H9 (cell line): ENCODE measurements at places on chromosomes 12 and 14. TPM values are rescaled to one million over a fixed set of nuclear protein-coding genes. Genes with fewer than 3 reads are reported as not detected.

DNA sequence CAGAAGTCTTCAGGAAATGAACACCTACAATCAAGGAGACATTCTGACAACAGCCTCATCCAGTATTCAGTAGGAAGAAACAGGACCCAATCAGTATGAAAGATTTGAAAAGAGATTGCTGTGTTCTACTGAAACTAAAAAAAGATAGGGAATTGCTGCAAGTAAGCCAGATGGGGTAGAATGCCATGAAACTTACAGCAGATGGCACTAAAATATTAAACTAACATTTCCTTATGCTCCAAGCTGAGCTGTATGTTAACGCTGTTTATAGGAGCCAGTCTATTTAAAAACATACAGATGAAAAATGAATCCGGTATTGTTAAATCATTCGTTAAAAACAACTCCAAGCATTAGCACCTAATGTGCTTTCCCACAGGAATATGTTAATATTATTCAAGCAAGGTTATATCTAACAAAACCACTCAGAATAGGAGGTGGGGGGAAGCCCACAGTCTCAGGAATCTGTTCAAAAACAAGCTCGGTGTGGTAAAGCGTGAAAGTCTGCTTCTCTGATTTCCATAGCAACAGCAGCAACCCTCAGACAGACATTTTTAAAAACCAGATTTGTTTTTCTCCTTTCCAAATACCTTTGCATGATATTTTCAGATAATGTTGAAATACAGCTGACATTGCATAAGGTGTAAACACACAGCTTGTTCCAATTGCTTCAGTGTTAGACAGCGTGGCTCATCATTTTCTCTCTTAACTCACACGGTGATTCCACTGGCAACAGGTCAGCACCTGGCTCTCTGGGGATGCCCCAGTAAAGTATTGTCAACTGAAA is 131.4 kb upstream of the CCDC175 start:
- no peaks in the 10 kb centered on the region for H3K36me3 ChIP-seq
- no peaks in the 10 kb centered on the region for H3K4me1 ChIP-seq
- no peak overlapping the region for H3K27ac ChIP-seq
- no peaks in the 10 kb centered on the region for H3K27me3 ChIP-seq
- no peak overlapping the region for H3K4me3 ChIP-seq

DNA sequence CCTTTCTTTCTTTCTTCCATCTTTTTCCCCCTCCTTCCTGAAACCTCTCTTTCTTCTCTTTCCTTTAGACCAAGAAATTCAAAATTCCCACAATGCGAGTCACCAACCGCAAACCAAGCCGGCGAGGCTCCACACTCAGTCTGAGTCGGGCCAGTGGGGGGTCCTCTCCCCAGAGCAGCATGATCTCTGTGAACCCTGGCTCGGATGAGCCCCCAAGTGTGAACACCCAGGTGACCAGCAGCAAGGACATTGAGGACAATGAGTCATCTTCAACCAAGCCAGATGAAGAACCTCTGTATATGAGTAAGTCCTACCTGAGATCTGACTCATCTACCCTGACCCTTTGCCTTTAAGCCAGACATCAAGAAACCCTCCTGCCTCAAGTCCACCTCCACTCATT is 88.6 kb upstream of the TMEM233 start:
- no peak for DNase-seq
- no peak overlapping the region for H3K27ac ChIP-seq
- H3K4me3 ChIP-seq, result no peak overlapping the region
- H3K27me3 ChIP-seq, result no peaks in the 10 kb centered on the region
- H3K36me3 ChIP-seq, result no peaks in the 10 kb centered on the region

GRCh38 chr14:87934185-87934584 is 58.8 kb downstream of the GALC start:
- no peaks in the 10 kb centered on the region for H3K27me3 ChIP-seq
- H3K4me1 ChIP-seq, result no peaks in the 10 kb centered on the region
- no peak for DNase-seq
- peaks cover 3% of the 10 kb centered on the region; the same call in 1 of the 2 replicates for H3K36me3 ChIP-seq
- no peak overlapping the region for H3K4me3 ChIP-seq

DNA sequence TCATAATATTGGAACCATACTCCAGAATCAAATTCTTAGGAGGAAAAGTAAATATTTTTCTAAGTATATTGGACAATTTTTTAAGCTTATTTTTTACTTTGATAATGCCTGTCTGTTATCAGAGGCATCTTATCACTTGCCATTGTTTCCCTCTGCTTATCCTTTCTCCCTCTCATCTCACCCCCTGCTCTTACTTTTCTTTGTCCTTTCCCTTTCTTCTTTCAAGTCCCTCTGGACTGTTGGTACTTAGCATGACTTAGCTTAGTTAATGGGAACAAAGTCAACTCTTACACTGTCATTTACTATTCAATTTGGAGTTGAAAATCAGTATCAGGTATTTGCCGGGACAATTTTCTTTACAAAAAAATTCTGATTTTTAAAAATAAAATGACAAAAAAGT is 45.2 kb downstream of the ABCD2 start:
- no peak for DNase-seq
- peaks cover 2% of the 10 kb centered on the region; the same call in 1 of the 2 replicates for H3K4me1 ChIP-seq
- H3K36me3 ChIP-seq, result peaks cover 9% of the 10 kb centered on the region; the same call in 2 of the 3 replicates

- no peak overlapping the region for H3K27ac ChIP-seq
- no peaks in the 10 kb centered on the region for H3K27me3 ChIP-seq
- peaks cover 5% of the 10 kb centered on the region for H3K36me3 ChIP-seq
- DNase-seq, result peak; percentile 75
- H3K4me1 ChIP-seq, result no peaks in the 10 kb centered on the region
Measured at GRCh38 chr14:95432144-95433093, 84.0 kb downstream of the SYNE3 start.

DNA sequence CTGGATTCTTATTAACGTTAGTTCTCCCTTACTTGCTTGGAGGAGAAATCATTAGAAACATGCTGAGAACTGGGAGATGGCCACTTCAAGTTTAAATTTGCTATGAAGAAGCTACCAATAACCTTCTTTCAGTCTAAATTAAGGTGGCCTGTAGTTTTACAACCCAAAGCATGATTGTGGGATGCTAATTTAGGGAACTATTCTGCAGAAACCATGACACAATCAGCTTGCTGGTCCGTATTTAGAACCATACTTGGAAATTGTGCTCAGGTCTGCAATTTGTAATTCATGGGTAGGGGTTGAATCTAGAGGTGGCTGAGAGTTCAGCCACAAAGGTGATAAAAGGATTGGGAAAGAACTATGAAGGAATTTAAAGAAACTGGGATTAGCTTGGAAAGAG is 405.7 kb downstream of the RAD51B start:
- H3K36me3 ChIP-seq, result no peaks in the 10 kb centered on the region; the same call in 1 of the 2 replicates
- peaks cover 2% of the 10 kb centered on the region for H3K4me1 ChIP-seq
- no peak overlapping the region for H3K27ac ChIP-seq
- no peak overlapping the region for H3K4me3 ChIP-seq

- no peak overlapping the region for H3K27ac ChIP-seq
- no peak for DNase-seq
- H3K27me3 ChIP-seq, result no peaks in the 10 kb centered on the region
- no peaks in the 10 kb centered on the region for H3K36me3 ChIP-seq
- H3K4me1 ChIP-seq, result no peaks in the 10 kb centered on the region
Measured at GRCh38 chr12:33825442-33825841, 196.9 kb upstream of the ALG10 start.

- H3K4me3 ChIP-seq, result no peak overlapping the region
- H3K36me3 ChIP-seq, result no peaks in the 10 kb centered on the region
- no peak for DNase-seq
- no peaks in the 10 kb centered on the region for H3K27me3 ChIP-seq
- H3K27ac ChIP-seq, result no peak overlapping the region
- H3K4me1 ChIP-seq, result no peaks in the 10 kb centered on the region
Measured at GRCh38 chr14:33218026-33218425, 279.3 kb downstream of the NPAS3 start.

DNA sequence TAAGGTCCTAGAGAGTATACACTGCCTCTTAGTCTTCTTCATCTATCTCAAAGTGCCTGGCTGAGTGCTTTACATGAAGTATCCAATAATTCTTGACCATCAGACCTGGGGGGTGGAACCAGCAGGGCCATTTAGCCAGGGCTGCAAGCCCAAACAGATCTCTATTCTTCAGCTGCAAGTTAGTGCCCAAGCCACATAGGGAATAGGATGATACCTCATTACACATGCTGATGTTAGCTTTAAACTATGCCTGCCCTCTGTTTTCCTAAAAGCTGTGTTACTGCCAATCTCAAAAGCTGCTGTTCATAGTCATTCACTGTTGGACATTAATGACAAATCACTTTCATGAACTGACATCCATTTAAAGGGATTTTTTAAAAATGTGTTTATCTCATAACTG is 16.7 kb upstream of the IFNG start:
- H3K36me3 ChIP-seq, result no peaks in the 10 kb centered on the region
- no peak overlapping the region for H3K27ac ChIP-seq
- no peak overlapping the region for H3K4me3 ChIP-seq
- no peak for DNase-seq

DNA sequence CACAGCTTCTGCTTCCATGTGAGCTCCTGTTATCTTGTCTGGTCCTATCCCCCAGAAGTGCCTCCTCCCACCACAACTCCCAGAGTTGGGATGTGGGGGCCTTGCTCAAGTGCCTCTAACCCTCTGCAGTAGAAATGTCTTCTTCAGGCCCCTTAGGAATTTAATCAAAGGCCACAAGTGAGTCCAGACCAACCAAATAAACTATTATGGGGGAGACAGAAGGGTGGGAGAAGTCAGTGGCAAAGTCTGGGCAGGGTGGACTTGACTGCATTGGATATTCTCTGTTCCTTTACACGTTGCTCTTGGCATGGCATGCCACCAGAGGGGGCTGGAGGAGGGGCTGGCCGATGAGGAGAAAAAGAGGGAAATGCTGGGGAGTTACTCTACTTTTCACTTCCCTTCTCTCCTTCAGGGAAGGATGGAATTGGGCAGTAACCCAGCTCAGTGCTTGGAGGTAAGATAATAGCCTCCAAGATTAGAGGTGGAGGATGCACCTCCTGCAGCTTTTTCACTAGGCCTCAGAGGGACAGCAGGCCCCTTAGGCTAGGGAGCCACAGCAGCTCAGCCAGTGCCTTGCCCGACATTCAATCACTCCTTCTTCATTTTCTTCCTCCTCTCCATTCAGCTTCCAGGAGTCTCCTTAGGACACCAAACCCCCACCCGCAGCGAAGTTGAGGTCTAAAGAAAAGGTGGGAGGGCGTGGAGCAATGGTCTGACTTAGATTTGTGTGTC is 1.2 kb upstream of the AP1G2 start:
- H3K4me3 ChIP-seq, result peak overlapping the region; percentile 95
- peaks cover 45% of the 10 kb centered on the region for H3K36me3 ChIP-seq
- H3K27me3 ChIP-seq, result no peaks in the 10 kb centered on the region
- H3K27ac ChIP-seq, result no peak overlapping the region
- H3K4me1 ChIP-seq, result peaks cover 9% of the 10 kb centered on the region

GRCh38 chr12:82329508-82329907 is 28.7 kb downstream of the CCDC59 start:
- H3K4me1 ChIP-seq, result peaks cover 4% of the 10 kb centered on the region; the same call in 1 of the 2 replicates
- H3K27ac ChIP-seq, result no peak overlapping the region
- H3K27me3 ChIP-seq, result no peaks in the 10 kb centered on the region
- DNase-seq, result no peak
- H3K36me3 ChIP-seq, result no peaks in the 10 kb centered on the region

DNA sequence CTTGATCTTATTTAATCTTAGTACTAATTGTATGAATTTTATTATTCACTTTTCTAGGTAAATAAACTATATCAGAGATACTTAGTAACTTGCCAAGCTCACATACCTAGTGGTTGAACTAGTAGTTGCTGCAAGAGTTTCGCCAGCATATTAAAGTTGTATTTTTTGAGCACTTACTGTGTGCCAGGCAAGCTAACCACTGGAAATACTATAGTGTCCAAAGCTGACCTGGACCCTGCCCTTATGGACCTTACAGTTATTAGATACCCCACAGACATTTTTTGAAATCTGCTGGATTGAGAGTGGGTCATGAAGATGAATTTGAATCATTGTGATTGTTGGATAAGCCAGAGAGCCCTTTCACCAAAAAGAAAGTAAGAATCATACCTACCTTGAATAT is 125.0 kb downstream of the RAD51B start:
- H3K27me3 ChIP-seq, result no peaks in the 10 kb centered on the region
- DNase-seq, result no peak
- H3K36me3 ChIP-seq, result no peaks in the 10 kb centered on the region
- no peak overlapping the region for H3K4me3 ChIP-seq

DNA sequence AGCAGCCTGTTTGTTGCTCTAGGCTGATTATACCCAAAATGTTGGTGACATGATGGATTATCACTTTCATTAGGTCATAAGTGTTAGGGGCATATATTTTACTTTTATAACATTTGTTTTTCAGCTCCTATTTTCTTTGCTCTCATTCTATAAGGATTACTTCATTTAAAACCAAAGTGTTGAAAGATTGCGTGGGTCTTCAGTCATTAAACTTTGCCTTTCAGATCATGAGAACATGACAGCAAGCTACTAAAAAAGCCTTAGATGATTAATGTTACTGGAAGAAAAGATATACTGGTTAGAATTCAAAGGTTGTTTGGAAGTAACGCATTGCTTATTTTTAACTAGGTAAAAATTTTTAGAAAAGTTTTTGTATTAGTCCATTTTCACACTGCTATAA is 156.8 kb downstream of the ERC1 start:
- no peaks in the 10 kb centered on the region for H3K27me3 ChIP-seq
- DNase-seq, result no peak
- H3K4me1 ChIP-seq, result no peaks in the 10 kb centered on the region
- H3K36me3 ChIP-seq, result peaks cover 7% of the 10 kb centered on the region; the same call in 1 of the 2 replicates

- no peak for DNase-seq
- H3K27ac ChIP-seq, result no peak overlapping the region
- H3K4me3 ChIP-seq, result no peak overlapping the region
- H3K27me3 ChIP-seq, result no peaks in the 10 kb centered on the region
Measured at GRCh38 chr12:88802096-88802706, 221.9 kb upstream of the KITLG start.

- H3K4me1 ChIP-seq, result no peaks in the 10 kb centered on the region; the same call in 1 of the 2 replicates
- H3K4me3 ChIP-seq, result no peak overlapping the region
- no peaks in the 10 kb centered on the region for H3K27me3 ChIP-seq
- H3K27ac ChIP-seq, result no peak overlapping the region
- H3K36me3 ChIP-seq, result no peaks in the 10 kb centered on the region
Measured at GRCh38 chr12:92987362-92987761, 58.3 kb upstream of the EEA1 start.

GRCh38 chr12:30582943-30583342 is 112.7 kb downstream of the IPO8 start:
- peaks cover 5% of the 10 kb centered on the region for H3K36me3 ChIP-seq
- no peaks in the 10 kb centered on the region; the same call in 1 of the 2 replicates for H3K4me1 ChIP-seq
- DNase-seq, result no peak
- no peak overlapping the region for H3K27ac ChIP-seq
- H3K4me3 ChIP-seq, result no peak overlapping the region

DNA sequence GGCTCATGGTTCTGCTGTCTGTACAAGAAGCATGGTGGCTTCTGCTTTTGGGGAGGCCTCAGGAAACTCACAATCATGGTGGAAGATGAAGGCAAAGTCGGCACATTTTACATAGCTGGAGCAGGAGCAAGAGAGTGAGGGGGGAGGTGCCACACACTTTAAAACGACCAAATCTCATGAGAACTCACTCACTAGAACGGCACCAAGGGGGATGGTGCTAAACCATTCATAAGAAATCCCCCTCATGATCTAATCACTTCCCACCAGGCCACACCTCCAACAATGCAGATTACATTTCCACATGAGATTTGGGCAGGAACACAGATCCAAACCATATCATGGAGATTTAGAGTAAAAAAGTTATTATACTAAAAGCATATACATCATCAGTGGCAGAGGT is 13.6 kb upstream of the LEMD3 start:
- H3K27me3 ChIP-seq, result no peaks in the 10 kb centered on the region
- DNase-seq, result no peak
- H3K4me3 ChIP-seq, result no peak overlapping the region
- H3K36me3 ChIP-seq, result no peaks in the 10 kb centered on the region

The GPRC5D gene
- not detected in 2 replicates for total RNA-seq

The GZMH gene
- not detected in 2 replicates for total RNA-seq

The DHH gene
- 0.13 and 0.20 TPM in 2 replicates for total RNA-seq

The DCTN2 gene
- 96.6 and 97.7 TPM in 2 replicates for total RNA-seq

The CDCA4 gene
- 57.7 and 58.5 TPM in 2 replicates for total RNA-seq

The DPPA3 gene
- total RNA-seq, result 1.4 and 2.0 TPM in 2 replicates

The CCDC197 gene
- not detected in 2 replicates for total RNA-seq

The HOXC11 gene
- total RNA-seq, result not detected in 2 replicates

The WIF1 gene
- total RNA-seq, result 0.42 and 0.98 TPM in 2 replicates

The PLEKHD1 gene
- 0.29 and 0.37 TPM in 2 replicates for total RNA-seq
